ENCODE measurements at places on chromosomes 1 and 21.

GRCh38 chr1:94496076-94496755 is 45.3 kb downstream of the F3 start:
- DNase-seq: no peak

- no peak for DNase-seq
Measured at GRCh38 chr1:219757890-219758289, 145.0 kb upstream of the ZC3H11B start.

DNA sequence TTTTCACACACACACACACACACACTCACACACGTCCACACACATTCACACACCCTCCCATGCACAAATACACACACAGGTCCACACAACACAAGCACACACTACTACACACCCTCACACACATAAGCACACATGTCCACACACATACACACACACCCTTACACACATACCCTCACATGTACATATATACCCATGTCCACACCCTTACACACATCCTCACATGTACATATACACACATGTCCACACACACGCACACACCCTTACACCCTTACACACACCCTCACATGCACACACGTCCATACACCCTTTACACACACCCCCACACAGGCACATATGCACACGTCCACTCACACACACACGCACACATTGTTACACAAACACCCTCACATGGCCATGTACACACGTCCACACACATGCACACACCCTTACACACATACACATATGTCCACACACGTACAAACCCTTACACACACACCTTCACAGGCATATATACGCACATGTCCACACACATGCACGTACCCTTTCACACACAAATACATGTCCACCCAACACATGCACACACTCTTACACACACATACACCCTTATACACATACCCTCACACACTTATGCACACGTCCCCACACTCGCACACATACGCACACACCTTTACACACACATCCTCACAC is 50.7 kb downstream of the RGS7 start:
- DNase-seq: no peak

DNA sequence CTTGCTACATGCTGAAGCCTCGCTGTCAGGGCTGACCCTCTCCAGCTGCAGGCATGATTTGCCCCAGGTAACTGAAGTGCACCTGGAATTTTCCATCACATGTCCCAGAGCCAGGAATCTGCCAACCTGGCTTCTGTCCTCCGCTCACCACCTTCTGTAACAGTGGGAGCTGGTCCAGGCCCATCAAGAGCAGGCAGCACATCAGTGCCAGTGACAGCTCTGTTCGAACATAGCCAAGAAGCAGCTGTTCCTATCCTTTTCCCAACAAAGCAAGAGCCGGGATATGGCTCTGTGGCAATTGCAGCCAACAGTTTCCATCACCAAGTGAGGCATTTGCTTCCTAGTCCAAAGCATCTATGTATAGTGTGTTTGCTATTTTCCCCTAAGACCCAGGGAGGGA is 42.2 kb upstream of the KANK4 start:
- DNase-seq: no peak

- DNase-seq: no peak
Measured at GRCh38 chr1:24080131-24080530, 31.8 kb downstream of the MYOM3 start.

- no peak for DNase-seq
Measured at GRCh38 chr1:23585321-23586022, 26.2 kb upstream of the ID3 start.

DNA sequence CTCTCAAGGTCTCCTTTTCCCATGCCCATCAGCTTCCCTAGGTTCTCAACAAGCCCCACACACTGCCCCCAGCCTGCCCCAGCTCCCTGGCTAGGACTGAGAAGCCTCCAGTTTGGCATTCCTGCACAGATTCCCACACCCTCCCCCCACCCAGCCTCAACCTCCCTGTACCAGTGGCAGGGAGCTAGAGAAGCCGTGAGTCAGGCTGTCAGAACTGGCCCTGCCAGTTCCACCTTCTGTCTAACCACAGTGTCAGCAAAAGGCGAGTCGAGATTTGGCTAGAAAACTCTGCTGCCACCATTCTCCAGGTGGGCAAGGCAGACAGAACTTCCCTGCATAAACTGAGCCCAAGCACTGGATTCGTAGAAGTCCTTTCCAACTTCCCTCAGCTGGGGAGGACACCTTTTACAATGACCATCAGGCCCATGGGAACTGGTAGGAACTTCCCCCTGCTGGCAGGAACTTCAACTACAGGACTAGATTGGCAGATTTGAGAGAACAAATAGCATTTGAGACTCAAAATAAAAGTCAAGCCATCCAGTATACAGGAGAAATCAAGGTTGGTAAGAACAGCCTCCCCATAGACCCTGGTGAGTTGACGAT is 31.0 kb downstream of the TNNT2 start:
- no peak for DNase-seq
